Ovary (tissue), 10 donors: ENCODE measurements at places on chromosomes 16 and 17. TPM values are rescaled to one million over a fixed set of nuclear protein-coding genes. Genes with fewer than 3 reads are reported as not detected.

DNA sequence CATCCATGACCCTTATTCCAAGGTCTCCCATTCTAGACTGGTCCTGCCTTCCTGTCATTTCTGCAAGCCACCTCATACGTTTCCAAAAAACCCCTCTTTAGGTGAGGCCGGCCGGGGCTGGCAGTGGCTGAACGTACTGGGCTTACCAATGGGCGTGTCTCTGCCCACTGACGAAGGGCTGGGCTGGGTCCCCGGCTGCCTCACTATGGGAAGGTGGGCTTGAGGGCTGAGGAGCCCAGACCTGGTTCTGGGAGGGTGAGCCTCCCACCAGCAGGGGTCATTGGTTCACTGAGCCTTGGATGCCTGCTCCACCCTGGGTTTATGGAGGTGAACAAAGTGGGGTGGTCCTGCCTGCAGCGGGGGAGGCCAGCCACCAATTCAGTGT is 19.9 kb downstream of the KDM8 start:
- no peak overlapping the region for H3K4me3 ChIP-seq
- no peak overlapping the region for H3K27ac ChIP-seq

- DNase-seq, result no peak
- no peaks in the 10 kb centered on the region for H3K36me3 ChIP-seq
- no peak overlapping the region for H3K4me3 ChIP-seq
- no peaks in the 10 kb centered on the region for H3K27me3 ChIP-seq
- peaks cover 1% of the 10 kb centered on the region for H3K4me1 ChIP-seq
Observed at GRCh38 chr16:79897104-79897452, 296.5 kb upstream of the MAF start.

- no peaks in the 10 kb centered on the region for H3K27me3 ChIP-seq
- no peaks in the 10 kb centered on the region for H3K36me3 ChIP-seq
- H3K4me1 ChIP-seq, result no peaks in the 10 kb centered on the region
- H3K27ac ChIP-seq, result no peak overlapping the region
- H3K4me3 ChIP-seq, result no peak overlapping the region
Observed at GRCh38 chr16:27699540-27699939, 149.6 kb downstream of the KATNIP start.

- no peaks in the 10 kb centered on the region for H3K27me3 ChIP-seq
- peaks cover 2% of the 10 kb centered on the region for H3K4me1 ChIP-seq
- H3K27ac ChIP-seq, result no peak overlapping the region
- no peak overlapping the region for H3K4me3 ChIP-seq
- H3K36me3 ChIP-seq, result no peaks in the 10 kb centered on the region
Observed at GRCh38 chr16:11405331-11406176, 60.3 kb downstream of the RMI2 start.

DNA sequence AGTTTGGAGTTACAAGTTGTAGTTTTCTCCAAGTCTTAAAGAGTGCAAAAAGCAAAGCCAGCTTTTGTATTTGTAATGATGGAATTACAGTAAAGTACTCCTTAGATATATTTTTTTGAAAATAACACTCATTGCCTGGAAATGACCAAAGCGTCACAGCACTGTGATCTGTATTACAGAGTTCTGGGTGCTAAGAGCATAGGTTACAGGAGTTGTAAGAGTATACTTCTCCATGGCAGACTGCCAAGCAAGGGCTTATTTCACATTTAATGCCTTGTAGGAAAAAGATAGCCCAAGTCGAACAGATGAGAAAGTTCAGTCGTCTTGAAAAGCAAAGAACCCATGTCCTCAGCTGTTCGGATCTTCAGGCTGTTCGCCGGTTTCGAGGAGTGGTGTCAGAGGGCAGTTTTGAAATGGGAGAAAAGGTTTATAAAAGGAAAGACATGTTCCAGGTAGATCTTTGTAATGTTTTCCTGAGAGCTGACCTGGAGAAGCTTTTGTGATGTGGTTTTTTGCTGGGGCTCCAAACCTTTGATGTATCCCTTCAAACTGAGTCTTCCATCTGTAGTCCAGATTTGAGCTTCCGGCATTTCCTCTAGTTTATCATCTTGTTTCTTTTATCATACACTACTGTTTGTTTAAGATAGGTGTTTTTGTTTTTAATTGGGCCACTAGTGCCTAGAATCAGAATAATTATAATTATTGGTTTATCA is 41.3 kb downstream of the ERCC4 start:
- no peak overlapping the region for H3K4me3 ChIP-seq
- H3K27me3 ChIP-seq, result no peaks in the 10 kb centered on the region
- no peak for DNase-seq
- H3K27ac ChIP-seq, result no peak overlapping the region
- H3K4me1 ChIP-seq, result peaks cover 6% of the 10 kb centered on the region

- DNase-seq, result no peak
- no peak overlapping the region for H3K4me3 ChIP-seq
- H3K27me3 ChIP-seq, result no peaks in the 10 kb centered on the region
- no peak overlapping the region for H3K27ac ChIP-seq
- no peaks in the 10 kb centered on the region for H3K36me3 ChIP-seq
- no peaks in the 10 kb centered on the region for H3K4me1 ChIP-seq
Observed at GRCh38 chr17:17636272-17636885, 44.9 kb upstream of the PEMT start.

Gene FBXO39
- polyA plus RNA-seq, result 0.88 TPM

Gene RNF43
- polyA plus RNA-seq, result 0.21 TPM
